ENCODE measurements at places on chromosomes 3 and 15. TPM values are rescaled to one million over a fixed set of nuclear protein-coding genes. Genes with fewer than 3 reads are reported as not detected.

HYAL1 gene
- total RNA-seq = 78.8 TPM

- no peak overlapping the region for H3K27ac ChIP-seq
- peaks cover 3% of the 10 kb centered on the region for H3K27me3 ChIP-seq
- DNase-seq = no peak
- H3K4me3 ChIP-seq = no peak overlapping the region
These were observed 96.3 kb upstream of the BCL6 start for GRCh38 chr3:187841560-187841959.

GOLGA8S gene
- 0.20 TPM for total RNA-seq

DNA sequence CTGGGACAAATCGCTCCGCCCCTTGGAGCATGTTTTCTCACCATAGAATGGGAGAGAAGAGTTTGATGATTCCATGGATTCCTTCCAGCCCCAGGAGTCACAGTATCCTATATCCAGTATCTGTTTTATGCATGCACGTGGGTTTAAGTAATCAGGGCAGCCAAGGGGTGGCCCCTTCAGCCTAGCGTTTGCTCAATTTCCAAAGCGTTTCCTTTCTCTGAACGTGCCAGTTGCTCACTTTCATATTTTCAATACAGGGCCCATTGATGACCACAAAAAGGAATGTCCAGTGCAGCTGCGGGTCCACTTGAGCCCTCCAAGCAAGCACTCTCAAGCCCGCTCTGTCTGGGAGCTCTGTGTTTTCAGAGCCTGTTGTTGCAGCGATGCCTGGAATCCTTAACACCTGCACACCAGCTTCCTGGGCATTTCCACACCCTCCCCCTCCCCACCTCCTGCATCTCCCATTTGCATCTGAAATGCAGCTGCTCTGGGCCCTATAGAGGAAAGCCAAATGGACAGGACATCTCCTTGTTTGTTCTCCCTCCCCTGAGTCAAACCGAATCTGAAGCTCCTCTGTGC, 164.3 kb upstream of the LPP start:
- H3K4me3 ChIP-seq = no peak overlapping the region
- H3K27ac ChIP-seq = no peak overlapping the region
- no peaks in the 10 kb centered on the region for H3K27me3 ChIP-seq
- H3K36me3 ChIP-seq = no peaks in the 10 kb centered on the region

GPR171 gene
- total RNA-seq = 3.2 TPM

DISP2 gene
- 6.5 TPM for total RNA-seq

- H3K27ac ChIP-seq = no peak overlapping the region
- no peaks in the 10 kb centered on the region for H3K36me3 ChIP-seq
- no peaks in the 10 kb centered on the region for H3K27me3 ChIP-seq
- no peak for DNase-seq
- H3K4me3 ChIP-seq = no peak overlapping the region
These were observed 145.6 kb downstream of the LSAMP start for GRCh38 chr3:116299646-116300081.

PFKFB4 gene
- total RNA-seq = 11.0 TPM

GUCA1C gene
- not detected for total RNA-seq
